ENCODE measurements at places on chromosomes 11 and 22.

- no peak for DNase-seq
These were observed 33.1 kb downstream of the TRIM66 start for GRCh38 chr11:8649361-8649760.

GRCh38 chr11:127133061-127133460 lies 132.5 kb upstream of the KIRREL3 start:
- no peak for DNase-seq

DNA sequence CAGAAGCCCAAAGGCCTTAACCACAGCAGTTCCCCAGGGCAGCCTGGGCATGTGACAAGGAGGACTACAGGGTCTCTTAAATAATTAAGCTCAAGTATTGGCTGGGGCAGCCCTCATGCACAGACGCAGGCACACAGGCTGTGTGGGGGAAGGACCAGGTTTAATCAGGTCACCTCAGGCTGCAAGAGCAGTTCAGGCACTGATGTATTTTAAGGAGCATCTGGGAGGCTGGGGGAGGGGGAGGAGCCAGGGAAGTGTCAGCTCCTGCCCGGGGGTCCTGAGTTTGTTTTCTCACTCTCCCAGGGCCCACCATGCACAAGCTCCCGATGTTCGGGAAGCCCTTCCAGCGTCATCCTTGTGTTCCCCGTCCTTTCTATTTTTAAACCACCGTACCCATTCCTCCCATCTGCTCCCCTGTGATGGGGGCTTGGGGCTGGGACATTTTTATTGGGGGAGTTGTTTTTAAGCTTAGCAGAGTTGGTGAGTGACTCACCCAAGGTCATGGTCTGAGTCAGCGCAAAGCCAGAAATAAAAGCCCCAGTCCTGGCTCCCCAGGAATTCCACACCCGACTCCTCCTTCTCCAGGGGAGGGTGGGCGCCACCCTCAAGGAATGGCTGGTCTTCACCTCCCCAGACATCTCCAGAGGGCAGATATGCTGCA lies 2.4 kb downstream of the CSDC2 start:
- no peak for DNase-seq

GRCh38 chr11:118533769-118534729 lies 3.1 kb downstream of the TMEM25 start:
- DNase-seq: no peak

DNA sequence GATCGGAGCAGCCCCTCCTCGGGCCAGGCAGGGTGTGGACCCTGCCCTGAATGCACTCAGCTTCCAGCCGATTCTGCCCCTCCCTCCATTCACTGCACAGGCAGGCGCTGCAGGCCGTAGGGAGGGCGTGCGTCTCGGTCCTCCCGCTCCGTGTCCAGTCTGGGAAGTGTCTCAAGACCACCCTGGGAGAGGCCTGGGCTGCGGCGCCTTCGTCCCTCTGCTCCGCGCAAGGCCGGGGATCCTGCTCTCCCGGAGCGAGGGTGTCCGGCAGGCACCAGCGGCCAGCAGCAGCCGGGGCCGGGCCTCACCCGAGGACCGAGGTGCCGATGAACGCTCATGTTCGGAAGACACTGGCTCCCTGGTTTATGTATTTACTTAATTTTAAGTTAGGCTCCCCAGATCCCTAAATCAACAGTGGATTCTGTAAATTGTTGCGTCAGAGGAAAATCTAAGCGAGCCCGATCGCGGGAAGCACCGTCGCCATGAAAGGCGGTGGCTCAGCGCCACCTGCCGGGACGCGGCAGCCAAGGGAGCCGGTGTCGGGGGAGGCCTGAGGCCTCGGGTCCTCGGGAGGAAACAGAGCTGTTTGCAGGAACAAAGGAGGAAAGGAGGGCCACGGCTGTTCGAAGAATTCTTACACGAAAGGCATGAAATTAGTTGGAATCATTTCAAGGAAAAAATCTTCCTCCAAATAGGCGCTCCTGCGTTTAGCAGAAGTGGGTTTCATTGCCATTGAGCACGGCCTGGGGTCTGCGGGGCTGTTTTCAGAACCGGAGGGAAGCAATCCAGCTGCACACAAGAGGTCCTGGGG lies 195.3 kb downstream of the BRD1 start:
- DNase-seq: no peak

DNA sequence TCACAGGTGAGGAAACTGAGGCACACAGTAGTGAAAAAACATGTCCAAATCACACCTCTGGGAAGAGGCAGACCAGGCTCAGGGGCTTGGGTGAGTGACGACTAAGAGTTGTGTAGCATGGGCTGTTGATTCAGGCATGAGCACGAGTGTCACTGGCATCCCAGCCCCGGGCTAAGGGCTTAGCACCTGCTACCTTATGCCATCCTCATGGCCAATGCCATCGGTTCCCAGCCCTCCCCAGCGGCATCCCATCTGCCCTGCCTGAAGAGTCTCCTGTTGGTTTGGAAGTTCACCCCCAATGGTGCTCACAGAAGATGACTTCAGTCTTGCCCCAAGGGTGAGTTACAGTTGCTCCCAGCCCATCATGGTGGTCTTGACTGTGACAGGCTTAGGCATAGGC lies 22.4 kb downstream of the MB start:
- DNase-seq: no peak

DNA sequence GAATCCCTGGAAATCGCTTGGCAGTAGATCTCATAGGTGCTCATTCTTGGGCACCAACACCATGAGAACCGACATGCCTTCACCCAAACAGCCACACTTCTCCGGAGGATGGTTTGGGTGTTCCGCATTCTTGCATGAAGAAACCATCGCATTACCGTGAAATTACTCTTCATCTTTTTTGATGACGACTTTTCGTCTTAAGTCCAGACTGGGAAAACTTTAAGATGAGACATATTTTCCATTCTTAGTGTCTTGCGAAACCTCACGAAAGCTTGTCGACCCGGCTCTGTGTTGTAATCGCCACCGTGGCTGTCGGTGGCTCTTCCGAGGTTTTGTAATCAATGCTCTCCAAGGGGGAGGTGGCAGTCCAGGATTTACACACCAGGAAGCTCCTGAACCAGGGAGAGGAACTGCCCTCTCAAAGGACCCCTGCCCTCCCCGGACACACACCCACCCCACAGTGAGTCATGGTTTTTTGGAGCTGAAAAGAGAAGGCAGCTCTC lies 1.7 kb downstream of the TOM1 start:
- peak; percentile 51 for DNase-seq

DNA sequence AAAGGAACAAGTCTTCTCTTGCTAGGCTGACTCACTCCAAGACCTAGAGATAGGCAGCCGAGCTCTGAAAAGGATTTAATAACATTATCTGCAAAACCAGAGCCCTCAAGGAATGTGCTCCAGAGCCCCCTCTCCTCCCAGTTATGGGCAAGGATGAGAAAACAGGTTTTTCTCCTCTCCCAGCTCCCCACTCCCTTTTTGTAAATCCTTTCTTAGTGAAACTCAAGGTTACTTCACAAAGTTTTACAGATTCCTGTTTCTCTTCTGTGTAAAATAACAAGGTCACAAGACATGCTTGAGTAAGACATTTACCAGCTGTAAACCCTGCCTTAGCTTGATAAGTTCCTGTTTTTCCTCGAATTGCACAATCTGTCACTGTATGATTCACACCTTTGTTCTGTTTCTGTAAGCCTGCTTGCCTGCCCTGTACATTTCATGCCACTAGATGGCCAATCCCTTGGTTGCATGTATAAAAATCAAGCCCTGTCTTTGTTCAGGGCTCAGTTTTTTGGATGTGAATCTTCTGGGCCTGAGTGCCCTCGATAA lies 489.4 kb downstream of the KCNA4 start:
- DNase-seq: no peak

GRCh38 chr11:113553915-113554314 lies 78.7 kb upstream of the DRD2 start:
- DNase-seq: no peak

DNA sequence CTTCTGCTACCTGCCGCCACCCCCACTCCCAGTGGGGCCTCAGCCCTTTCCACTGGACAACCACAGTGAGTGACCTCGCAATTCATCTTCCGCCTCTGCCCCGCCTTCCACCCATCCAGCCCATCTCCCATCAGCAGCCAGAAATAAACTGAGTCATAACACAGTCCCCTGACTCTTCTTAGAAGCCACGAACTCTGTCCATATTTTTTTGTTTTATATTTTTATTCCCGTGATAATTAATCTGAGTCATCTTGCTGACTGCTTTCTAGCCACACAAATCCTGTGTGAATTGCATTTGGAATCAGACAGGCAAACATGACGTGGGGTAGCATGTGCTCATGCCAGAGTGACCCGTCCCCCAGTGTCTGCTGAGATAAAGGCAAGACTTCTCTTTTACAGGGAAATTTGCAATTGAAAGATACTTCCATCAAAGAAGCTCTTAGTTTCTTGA lies 7.0 kb downstream of the FADD start:
- no peak for DNase-seq

- DNase-seq: no peak
These were observed 18.9 kb downstream of the SHANK3 start for GRCh38 chr22:50691521-50691920.

DNA sequence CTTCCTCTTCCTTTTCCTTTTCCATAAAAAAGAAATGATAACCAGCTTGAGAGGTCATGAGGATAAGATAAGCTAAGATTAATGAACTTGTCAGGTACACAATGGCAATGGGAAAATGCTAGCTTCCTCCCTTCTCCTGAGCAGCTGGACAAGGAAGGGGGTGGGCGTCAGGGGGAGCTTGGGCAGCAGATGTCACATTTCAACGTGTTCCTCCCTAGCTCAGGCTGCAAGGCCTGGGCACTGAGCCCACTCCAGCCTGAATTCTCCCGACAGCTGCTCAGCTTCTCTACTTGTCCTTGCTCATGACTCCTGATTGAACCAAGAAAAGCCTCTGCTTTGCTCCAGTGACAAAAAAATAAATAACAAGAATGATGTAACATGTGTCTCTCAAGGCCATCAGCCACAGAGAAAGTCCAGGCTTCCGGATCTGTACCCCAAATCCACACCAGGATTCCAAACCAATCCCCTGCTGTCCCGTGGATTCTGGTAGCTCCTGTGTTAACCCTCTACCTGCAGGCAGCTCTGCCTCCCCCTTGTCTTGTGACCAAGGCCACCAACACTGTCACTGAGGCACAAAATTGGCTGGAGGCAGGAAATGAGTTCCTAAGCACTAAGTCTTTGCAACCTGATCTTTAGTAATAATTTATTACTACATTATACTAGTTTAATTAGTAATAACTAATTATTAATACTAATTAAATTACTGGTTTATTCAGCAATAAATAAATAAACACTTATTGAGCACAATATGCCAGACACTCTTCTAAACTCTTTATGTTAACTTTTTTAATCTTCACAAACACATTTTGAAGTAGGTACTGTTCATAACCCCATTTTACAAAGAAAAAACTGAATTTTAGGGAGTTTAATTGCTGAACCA lies 146.5 kb downstream of the CCDC34 start:
- no peak for DNase-seq

GRCh38 chr11:87320123-87320522 lies 282.4 kb downstream of the TMEM135 start:
- no peak for DNase-seq

GRCh38 chr22:31646186-31647019 lies 15.6 kb downstream of the PISD start:
- DNase-seq: peak; percentile 47

GRCh38 chr11:18790883-18791206 lies 753 bp downstream of the PTPN5 start:
- DNase-seq: no peak

DNA sequence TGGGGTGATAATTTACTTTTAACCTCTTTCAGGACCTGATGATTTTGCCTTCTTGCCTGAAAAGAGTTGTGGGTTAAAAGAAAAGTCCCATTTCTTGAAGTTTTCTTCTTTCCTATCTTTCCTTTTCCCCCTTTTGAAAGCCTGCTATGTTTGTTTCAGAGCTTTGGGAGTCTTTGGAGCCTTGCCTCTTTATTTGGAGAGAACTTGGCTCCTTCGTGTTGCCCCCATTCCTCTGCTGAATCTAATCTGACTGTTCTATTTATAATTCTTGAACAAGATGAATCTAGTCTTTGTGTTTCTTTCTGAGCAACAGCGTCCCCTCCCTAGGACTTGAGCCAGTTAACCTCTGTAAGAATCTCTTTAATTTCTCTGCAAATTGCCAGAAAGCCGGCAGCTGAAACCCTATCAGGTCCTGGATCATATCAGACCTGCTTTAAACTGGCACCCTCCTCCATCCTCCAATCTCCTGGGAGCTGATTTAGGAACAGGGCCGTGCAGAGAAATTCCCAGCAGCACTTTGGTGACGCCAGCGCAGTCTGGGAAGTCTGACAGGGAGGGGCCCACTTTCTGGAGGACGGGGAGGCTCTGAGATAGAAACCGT lies 289.1 kb upstream of the SORL1-AS1 start:
- DNase-seq: no peak

DNA sequence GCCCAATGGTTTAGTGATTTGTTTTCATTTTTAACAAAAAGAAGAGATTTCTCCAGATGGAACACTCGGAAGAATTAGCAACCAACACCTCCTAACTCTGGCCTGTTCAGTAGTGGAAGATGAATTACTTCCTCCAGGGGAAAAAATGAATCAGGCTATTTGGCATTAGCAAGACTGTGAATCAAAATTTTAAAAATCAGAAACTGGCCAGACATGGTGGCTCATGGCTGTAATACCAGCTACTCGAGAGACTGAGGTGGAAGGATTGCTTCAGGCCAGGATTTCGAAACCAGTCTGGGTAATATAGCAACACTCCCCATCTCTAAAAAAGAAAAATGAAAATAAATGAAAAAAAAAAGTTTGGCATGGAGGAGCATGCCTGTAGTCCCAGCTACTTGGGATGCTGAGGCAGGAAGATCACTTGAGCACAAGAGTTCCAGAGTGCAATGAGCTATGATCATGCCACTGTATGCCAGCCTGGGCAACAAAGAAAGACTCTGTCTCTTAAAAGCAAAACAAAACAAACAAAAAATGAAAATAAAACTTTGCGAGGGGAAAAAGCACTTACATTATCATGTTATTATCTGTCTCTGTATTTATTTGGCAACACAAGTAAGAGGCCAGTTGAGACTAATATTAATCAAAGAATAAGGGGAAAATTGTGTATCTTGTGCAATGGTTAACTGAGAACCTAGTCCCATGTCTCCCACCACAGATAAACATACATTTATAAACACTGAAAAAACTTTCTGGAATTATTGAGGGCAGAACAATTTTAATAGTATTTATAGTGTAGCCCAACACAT lies 796.3 kb upstream of the ANO3 start:
- DNase-seq: no peak

Measured in CD8-positive, alpha-beta T cell (primary cell).